ENCODE measurements at places on chromosomes 4 and X. TPM values are rescaled to one million over a fixed set of nuclear protein-coding genes. Genes with fewer than 3 reads are reported as not detected.
A peak's percentile ranks its signal among the peaks of the same experiment; 100 is the strongest.

The RIPPLY1 gene
- total RNA-seq: not detected

The RHOH gene
- total RNA-seq: not detected

The MAPK10 gene
- total RNA-seq: 1.3 TPM

The SORCS2 gene
- 0.22 TPM for total RNA-seq

The ABLIM2 gene
- total RNA-seq: not detected

The SRPX gene
- total RNA-seq: 32.0 TPM

The PDZD4 gene
- total RNA-seq: 0.17 TPM

The POU3F4 gene
- total RNA-seq: not detected

The TCEAL8 gene
- total RNA-seq: 68.1 TPM

The BEND2 gene
- total RNA-seq: not detected

The CLCN4 gene
- 1.2 TPM for total RNA-seq

The GLUD2 gene
- total RNA-seq: 0.72 TPM

The LRP2BP gene
- total RNA-seq: 0.14 TPM

The TBC1D9 gene
- total RNA-seq: 15.1 TPM

The PALLD gene
- 21.9 TPM for total RNA-seq

The BMPR1B gene
- 2.0 TPM for total RNA-seq

The TMEM255A gene
- total RNA-seq: 0.14 TPM

The BTK gene
- 0.14 TPM for total RNA-seq

GRCh38 chr4:41455206-41455605, 82.8 kb upstream of the LIMCH1 start:
- no peak for DNase-seq

GRCh38 chrX:9856588-9856987, 70.4 kb downstream of the SHROOM2 start:
- DNase-seq: no peak

DNA sequence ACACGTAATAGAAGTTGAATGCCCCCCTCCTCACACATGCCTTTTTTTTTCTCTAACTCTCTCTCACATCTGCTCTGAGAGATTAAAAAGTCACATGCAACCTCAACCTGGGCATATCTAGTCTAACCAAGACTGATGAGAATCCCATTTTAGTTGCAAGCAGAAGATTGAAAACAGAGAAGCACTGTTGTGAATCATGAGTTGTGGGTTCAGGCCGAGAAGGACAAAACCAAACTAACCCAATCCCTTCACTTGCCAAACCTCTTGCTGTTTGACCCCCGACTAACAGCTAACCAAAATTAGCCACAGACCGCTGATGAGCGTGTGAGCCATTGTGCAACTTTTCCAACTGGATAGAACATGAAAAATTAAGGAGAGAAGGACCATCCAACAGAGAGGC, 31.8 kb downstream of the CXCL1 start:
- no peak for DNase-seq

- no peak for DNase-seq
These were observed 53.6 kb downstream of the AMER1 start for GRCh38 chrX:64151911-64152310.

GRCh38 chr4:123352966-123353365, 43.6 kb upstream of the SPRY1 start:
- no peak for DNase-seq

GRCh38 chrX:149829751-149830191, 48.0 kb downstream of the MAGEA9 start:
- DNase-seq: peak; percentile 12

- DNase-seq: peak; percentile 15
These were observed 558.3 kb upstream of the GRIA3 start for GRCh38 chrX:122625821-122626220.

- no peak for DNase-seq
These were observed 7.9 kb upstream of the EMCN start for GRCh38 chr4:100525686-100526085.

DNA sequence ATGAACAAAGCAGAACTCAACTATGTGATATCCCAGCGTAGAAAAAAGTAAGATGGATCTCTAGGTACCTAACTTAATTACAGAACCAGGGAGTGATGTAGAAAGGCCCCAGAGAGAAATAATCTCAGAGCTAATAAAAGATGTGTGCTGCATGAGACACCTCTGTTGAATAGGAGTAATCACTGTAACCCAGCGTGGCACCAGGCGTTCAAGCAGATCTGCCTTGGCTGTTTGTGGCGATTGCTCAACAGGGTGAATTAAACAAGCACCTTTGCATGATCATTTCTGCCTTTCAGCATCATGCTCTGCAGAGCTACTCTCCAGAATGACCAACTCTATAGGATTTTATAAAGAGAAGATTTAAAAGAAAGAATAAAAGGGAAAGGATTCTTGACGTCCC, 81.7 kb upstream of the KCNIP4 start:
- DNase-seq: no peak

DNA sequence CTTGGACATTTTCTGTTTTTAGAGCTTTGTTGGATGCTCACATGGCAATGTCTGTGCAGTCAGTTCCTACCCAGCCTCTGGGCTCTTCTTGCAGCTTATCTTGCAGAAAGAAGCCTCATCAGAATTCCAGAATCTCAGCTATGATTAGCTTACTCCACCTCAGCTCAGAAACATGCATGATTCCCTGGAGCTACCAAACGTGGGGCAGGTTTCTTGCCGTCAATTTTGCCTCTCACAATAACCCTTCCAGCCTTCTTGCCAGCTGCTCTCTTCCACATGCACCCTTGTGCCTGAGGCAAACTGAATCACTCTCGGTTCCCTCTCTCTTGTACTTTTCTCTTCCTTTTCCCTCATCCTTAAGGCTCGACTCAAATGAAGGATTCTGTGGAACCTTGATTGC, 141.4 kb downstream of the PTTG2 start:
- DNase-seq: no peak

GRCh38 chr4:187304133-187304532, 580.5 kb upstream of the FAT1 start:
- no peak for DNase-seq

DNA sequence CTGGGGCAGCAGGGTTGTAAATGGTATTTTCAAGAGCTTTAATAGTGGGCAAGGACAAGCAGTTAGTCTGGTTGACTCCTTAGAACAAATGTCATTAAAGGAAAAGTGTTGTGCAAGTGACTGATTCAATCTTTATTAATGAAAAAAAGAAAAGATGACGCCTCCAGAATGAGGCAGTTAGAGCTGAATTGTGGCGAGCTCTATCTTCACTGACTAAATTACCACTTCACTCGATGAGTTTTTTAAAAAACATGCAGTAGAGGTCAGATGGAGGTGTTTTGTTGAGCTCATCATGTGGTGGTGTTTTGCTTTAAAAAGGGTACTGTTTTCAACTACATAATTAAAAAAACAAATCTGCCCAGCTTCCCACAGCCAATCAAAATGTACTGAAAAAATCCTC, 28.1 kb upstream of the TENM3 start:
- DNase-seq: no peak

- no peak for DNase-seq
These were observed 9.8 kb upstream of the CCNG2 start for GRCh38 chr4:77147079-77147782.

- DNase-seq: no peak
These were observed 19.0 kb downstream of the CXCL8 start for GRCh38 chr4:73759357-73759756.

GRCh38 chr4:74453037-74453635, 8.2 kb downstream of the AREG start:
- peak; percentile 40 for DNase-seq

DNA sequence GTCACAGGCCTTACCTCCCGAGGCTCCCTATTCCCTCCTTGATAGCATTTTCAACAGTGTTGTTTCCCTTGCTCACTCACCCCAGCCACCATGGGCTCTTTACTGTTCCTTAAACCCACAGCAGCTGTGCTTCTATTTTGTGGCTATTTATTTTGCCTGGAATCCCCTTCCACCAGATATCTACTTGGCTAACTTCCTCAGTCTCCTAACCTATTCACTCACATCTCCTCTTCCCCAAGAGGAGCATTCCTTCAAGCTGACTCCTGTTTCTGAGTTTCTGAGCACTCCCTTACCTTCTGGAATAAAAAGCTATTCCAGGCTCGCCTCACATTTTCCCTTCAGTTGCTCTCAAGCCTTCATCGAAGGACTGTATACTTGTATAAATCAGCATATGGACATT, 50.5 kb downstream of the CXCL1 start:
- no peak for DNase-seq

DNA sequence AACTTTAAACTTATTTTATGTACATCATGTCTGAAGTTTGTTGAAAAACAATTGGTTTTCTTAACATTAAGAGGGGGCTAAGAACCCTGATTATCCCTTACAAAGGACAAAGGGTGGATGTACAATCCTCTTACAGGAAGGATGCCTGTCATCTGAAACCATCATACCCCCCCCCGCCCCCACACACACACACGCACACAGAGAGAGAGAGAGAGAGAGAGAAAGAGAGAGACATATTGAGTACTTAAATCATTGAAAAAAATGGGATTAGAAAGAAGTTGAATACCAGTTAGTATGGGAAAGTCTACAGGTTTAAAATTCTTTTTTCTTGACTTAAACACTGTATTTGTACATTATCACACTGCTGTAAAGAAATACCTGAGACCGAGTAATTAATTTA, 10.9 kb upstream of the PGM2 start:
- no peak for DNase-seq

- DNase-seq: no peak
These were observed 9.2 kb upstream of the EOLA1 start for GRCh38 chrX:149531599-149531998.

- no peak for DNase-seq
These were observed 280.3 kb upstream of the UGT8 start for GRCh38 chr4:114318309-114318708.

DNA sequence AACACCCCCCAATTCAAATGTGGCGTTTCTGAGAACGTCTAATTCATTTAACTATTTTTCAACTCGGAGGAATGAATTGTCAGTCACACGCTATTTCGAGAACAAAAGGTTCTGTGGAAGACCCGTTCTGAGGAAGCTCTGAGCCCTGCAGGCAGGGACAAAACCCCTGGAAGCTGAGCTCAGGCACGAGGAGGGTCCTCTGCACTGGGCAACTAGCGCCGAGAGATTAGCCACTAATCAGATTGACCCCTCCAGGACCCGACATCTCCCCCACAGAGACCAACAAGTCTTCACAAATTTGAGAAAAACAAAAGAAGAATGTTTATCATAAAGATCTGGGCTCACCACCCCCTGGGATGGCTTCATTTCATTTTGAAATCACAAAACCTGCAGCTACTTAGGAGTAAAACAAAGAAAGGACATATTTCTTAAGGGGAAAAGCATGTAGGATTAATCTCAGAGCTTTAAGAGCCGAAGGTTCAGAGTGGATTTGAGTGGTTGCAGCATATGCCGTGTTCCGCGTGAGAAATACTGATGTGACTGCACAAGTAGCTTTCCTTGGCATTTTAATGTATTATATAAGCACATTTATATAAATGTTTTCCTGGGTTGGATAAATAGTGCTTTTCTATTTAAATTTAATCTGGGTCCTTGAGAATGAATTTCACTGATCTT, 41.8 kb downstream of the ADRA2C start:
- DNase-seq: no peak

- DNase-seq: peak; percentile 10
These were observed 105.7 kb downstream of the PSAPL1 start for GRCh38 chr4:7328913-7329638.

DNA sequence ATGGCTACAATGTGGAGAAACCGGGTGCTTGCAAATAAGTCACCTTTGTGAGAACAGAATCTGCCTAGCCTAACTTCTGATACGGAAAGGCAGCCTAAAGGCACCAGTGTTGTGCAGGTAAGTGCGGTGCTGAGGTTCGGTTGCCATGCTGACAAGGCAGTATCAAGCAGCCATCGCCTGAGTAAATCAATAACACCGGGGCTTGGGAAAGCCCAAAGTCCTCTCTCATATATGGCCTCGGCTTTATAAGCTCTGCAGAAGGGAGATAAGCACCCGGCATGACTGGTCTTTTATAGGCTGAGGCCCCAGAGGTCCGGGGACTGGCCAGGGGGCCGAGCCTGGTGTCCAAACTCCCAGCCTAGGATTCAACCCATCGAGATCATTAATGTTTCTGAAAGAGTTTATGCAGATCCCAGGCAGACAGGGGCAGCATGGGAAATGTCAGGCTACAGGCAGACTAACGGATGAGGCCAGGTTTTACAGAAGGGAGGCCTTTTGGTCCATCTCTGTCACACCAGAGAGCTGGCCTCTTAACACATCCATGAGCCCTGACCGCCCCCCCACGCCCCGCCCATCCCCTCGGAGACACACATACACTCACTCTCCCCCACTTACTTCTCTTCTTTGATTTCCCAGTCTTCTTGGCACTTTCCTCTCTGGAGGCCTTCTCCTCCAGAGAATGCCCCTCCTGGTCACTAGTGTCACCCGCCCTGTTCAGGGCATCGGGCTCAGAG, 38.5 kb downstream of the ELF4 start:
- DNase-seq: no peak
